ENCODE measurements at places on chromosomes 3 and 15. TPM values are rescaled to one million over a fixed set of nuclear protein-coding genes. Genes with fewer than 3 reads are reported as not detected.

Gene P2RY12
- 1.5 TPM for polyA plus RNA-seq

DNA sequence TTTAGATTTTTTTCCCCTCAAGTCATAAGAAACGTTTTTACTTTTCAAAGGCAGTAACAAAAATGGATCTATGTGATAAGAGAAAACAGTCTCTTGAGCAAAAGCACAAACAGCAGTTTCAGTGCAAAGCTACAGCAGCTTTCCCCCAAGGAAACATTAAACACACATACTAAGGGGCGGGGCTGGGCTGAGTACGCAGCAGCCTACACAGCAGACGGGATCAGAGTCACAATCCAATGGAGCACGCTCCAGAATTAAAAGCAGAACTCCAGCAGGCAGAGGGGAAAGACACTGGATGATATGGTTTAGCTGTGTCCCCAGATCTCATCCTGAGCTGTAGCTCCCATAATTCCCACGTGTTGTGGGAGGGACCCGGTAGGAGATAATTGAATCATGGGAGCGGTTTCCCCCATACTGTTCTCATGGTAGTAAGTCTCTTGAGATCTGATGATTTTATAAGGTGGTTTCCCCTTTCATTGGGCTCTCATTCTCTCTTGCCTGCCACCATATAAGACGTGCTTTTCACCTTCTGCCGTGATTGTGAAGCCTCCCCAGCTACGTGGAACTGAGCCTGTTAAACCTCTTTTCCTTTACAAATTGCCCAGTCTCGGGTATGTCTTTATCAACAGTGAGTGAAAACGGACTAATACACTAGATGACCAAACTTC, 116.2 kb upstream of the SLCO3A1 start:
- no peak for DNase-seq

DNA sequence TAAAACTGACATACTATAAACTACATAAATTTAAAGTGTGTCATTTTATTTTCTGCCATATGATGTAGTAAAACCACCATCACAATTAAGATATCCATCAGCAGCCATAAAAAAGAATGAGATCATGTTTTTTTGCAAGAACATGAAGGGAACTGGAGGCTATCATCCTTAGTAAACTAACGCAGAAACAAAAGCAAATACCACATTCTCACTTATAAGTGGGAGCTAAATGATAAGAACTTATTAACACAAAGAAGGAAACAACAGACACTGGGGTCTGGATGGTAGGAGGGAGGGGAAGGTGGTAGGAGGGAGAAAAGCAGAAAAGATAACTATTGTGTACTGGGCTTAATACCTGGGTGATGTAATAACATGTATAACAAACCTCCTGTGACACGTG, 24.6 kb downstream of the CCDC14 start:
- DNase-seq: no peak

DNA sequence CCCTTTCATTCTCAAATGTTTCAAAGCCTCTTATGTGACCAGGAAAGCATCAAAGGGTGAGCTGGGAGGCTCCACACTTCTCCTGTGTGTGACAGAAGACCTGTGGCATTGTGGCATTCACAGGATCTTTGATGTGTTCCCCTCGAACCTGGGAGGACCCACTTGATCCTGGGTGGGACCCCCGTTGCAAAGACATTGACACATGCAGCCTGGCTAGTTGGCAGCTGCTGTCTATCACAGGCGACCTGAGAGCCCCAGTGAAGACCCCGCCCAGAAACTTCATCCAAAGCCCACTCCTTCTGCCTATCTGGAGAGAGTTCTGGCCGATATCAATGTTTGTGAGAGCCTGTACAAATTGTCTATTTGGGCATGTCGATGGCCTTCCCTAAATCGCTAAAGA, 140.4 kb upstream of the ATP2B2 start:
- no peak for DNase-seq

GRCh38 chr15:100043692-100044091, 298.1 kb downstream of the ADAMTS17 start:
- DNase-seq: no peak

DNA sequence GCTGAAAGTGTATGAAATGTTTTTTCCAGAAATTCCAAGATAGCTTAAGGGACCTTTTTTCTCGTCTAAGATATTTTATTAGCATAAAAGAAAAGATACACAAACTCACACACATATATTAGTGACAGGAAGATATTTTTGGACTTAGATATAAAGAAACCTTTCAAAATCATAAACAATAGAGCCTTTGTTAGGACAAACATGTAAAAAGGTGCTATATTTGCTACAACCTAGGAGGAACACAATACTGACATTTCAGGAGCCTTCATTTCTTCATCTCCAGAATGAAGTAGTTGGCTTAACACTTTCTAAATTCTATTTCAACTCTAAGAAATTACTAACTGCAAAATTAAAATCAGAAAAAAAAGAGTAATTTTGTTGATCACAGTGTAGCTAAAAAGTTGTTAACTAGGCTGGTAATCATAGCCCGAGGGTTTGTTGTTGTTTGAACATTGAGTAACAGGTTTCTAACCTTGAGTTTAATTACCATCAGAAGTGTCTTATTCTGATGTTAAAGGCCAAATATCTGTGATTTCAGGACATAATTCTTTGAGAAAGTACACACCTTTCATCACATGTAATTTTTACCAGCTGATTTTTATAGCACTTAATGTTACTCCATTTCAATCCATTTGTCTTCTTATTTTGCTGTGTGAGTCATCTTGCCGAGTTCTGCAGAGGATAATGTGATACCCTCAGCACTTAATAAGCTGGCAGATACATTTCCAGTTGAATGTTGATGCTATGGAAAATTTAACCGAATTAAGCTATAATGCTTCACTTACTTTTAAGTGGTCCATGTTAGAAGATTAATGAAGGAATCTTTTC, 97.3 kb downstream of the MBNL1 start:
- no peak for DNase-seq
